Esophagus (tissue), 2 donors: ENCODE measurements at places on chromosomes 4 and X. TPM values are rescaled to one million over a fixed set of nuclear protein-coding genes. Genes with fewer than 3 reads are reported as not detected.

Gene CASP3
- polyA plus RNA-seq: 12.2 TPM

Gene NDUFB11
- 72.2 TPM for polyA plus RNA-seq

Gene CFAP47
- not detected for polyA plus RNA-seq

Gene MAP9
- 0.47 TPM for polyA plus RNA-seq

Gene RAI2
- 7.0 TPM for polyA plus RNA-seq

Gene DMRTC1
- polyA plus RNA-seq: not detected

Gene MAGEC2
- polyA plus RNA-seq: not detected

Gene NAT8L
- not detected for polyA plus RNA-seq

Gene DUX4
- polyA plus RNA-seq: not detected

Gene GUCY1B1
- 1.8 TPM for polyA plus RNA-seq

Gene MXRA5
- polyA plus RNA-seq: 1.4 TPM

Gene PRRG1
- polyA plus RNA-seq: 1.8 TPM

Gene PF4V1
- polyA plus RNA-seq: not detected

Gene MAGEB1
- not detected for polyA plus RNA-seq

Gene MAGEB17
- 0.08 TPM for polyA plus RNA-seq

Gene TRIM2
- polyA plus RNA-seq: 8.8 TPM

Gene NUP62CL
- 2.0 TPM for polyA plus RNA-seq

Gene CSAG2
- polyA plus RNA-seq: not detected

Gene NHS
- 1.7 TPM for polyA plus RNA-seq

Gene MAGT1
- polyA plus RNA-seq: 17.7 TPM

Gene DUSP21
- polyA plus RNA-seq: not detected

Gene PPEF2
- not detected for polyA plus RNA-seq

Gene ENAM
- polyA plus RNA-seq: not detected

Gene MBTPS2
- polyA plus RNA-seq: 0.90 TPM

Gene GRK4
- polyA plus RNA-seq: 1.2 TPM

Gene RBMXL3
- polyA plus RNA-seq: not detected

Gene ETDB
- polyA plus RNA-seq: not detected

Gene PLP2
- polyA plus RNA-seq: 267 TPM

Gene NPNT
- polyA plus RNA-seq: 11.2 TPM

Gene KLF8
- 30.4 TPM for polyA plus RNA-seq

Gene LDB2
- 3.5 TPM for polyA plus RNA-seq

Gene LDOC1
- polyA plus RNA-seq: 19.1 TPM

Gene ASB12
- polyA plus RNA-seq: 0.24 TPM

Gene ESX1
- polyA plus RNA-seq: not detected

Gene PDGFC
- polyA plus RNA-seq: 0.98 TPM

Gene ASMT
- polyA plus RNA-seq: 0.06 TPM

Gene HSFX4
- not detected for polyA plus RNA-seq

Gene ADAMTS3
- polyA plus RNA-seq: 0.04 TPM

Gene TLR8
- polyA plus RNA-seq: 0.08 TPM

Gene UCP1
- polyA plus RNA-seq: not detected

Gene SPON2
- 26.9 TPM for polyA plus RNA-seq

Gene PCYT1B
- polyA plus RNA-seq: 0.33 TPM

Gene VCX3A
- not detected for polyA plus RNA-seq

Gene RHOH
- 0.87 TPM for polyA plus RNA-seq

Gene IL2
- polyA plus RNA-seq: not detected

Gene EXOC1L
- polyA plus RNA-seq: not detected

Gene SLC16A2
- polyA plus RNA-seq: 2.4 TPM

Gene NXF2
- polyA plus RNA-seq: not detected

Gene EIF1AX
- 22.6 TPM for polyA plus RNA-seq

Gene PPP2R2C
- polyA plus RNA-seq: 23.2 TPM

Gene UGT2B11
- polyA plus RNA-seq: not detected
